ENCODE measurements at places on chromosomes 12 and 14. TPM values are rescaled to one million over a fixed set of nuclear protein-coding genes. Genes with fewer than 3 reads are reported as not detected.

DNA sequence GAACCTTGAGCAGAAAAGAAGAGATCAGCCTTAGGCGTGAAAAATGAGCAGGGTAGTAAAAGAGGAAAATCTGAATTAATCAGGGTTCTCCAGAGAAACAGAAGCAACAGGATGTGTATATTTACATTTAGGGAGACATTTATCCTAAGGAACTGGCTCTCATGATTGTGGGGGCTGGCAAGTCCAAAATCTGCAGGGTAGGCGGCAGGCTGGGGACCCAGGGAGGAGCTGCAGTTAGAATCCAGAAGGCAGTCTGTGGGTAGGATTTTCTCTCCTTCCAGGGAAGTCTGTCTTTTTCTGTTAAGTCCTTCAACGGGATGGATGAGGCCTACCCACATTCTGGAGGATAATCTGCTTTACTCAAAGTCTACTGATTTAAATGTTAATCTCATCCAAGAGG, 67.4 kb upstream of the OVCH1 start:
- DNase-seq = no peak

Gene PRORP
- 30.6 TPM for total RNA-seq

GRCh38 chr12:9634177-9634803, 26.6 kb upstream of the KLRB1 start:
- peak; percentile 92 for DNase-seq

DNA sequence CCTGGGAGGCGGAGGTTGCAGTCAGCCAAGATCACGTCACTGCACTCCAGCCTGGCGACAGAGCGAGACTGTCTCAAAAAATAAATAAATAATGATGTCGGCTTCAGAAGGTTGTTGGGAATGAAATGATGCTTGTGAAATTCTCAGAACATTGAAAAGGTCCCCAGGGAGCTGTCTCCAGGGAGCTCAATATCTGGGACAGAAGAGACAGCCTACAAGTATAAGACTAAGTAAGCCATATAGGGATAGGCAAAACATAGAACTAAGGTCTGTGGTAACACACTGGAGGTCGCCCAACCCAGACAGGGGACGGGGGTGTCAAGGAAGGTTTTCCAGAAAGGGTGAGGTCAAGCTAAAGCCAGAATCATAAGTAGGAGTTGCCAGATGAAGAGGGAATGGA, 29.5 kb upstream of the HSPB8 start:
- DNase-seq = no peak

DNA sequence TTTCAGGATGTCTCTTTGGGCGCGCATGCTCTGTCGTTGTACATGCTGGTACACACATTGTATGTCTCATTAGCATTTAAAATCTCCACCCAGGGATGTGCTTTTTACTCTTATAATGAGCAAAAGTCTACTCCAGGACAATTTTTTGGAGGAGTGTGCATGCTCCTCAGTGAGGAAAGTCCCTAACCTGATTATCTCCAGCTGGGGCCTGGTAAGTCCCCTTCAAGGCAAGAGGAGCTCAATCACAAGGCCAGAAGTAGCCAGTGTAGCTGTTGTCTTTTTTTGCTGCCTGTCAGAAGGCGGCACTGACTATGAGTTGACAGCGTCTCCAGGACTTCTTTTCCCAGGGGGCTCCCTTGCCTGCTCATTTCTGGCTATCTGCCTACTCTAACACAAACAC, 218.3 kb upstream of the CNTN1 start:
- no peak for DNase-seq

Gene NELL2
- total RNA-seq = 106 TPM

DNA sequence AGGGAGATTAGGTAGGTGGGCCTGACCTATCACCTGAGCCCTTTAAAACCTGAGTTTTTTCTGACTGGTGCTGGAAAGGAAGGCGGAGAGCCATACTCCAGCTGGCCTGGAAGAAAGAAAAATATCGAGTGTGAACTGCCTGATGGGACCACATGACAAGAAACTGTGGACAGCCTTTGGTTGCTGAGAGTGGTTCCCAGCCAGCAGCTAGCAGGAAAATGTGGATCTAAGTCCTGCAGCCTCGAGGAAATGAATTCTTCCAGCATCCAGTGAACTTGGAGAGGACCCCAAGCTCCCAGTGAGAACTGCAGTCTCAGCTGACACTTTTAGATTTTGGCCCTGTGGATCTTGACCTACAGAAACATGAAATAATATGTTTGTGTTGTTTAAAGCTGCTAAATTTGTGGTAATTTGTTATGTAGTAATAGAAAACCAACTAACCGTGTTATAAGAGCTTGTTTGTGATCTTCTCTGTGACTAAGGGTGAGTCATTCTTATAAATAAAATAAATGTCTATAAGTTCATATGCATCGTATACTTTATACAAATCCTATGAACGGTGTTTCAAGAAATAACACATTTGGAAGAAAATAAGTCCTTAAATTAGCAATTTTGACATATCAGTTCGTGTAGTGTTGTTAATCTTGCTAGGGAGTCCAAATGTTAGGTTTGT, 359.6 kb downstream of the BMP4 start:
- no peak for DNase-seq

- no peak for DNase-seq
Observed at GRCh38 chr14:75885829-75886228, 96.0 kb downstream of the TGFB3 start.

- DNase-seq = peak; percentile 31
Observed at GRCh38 chr12:32051511-32052211, 55.0 kb upstream of the BICD1 start.

DNA sequence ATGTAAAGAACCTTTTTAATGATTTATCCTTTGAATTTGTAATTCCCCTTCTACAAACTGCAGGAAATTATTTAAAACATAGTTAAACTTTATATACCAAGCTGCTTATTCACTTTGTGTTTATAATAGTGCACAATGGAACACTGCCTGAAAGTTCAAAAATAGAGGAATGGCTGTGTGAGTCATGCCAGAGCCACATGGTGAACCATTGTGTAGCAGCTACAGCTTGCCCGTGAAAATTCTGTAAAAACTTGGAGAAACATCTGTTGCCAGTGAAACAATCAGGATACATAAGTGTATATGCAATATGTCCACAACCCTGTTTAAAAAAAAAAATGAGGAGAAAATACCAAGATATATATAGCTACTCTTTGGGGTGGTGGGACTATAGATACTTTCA, 59.5 kb downstream of the VEZT start:
- no peak for DNase-seq

- DNase-seq = no peak
Observed at GRCh38 chr14:92484132-92484823, 29.3 kb upstream of the RIN3 start.

DNA sequence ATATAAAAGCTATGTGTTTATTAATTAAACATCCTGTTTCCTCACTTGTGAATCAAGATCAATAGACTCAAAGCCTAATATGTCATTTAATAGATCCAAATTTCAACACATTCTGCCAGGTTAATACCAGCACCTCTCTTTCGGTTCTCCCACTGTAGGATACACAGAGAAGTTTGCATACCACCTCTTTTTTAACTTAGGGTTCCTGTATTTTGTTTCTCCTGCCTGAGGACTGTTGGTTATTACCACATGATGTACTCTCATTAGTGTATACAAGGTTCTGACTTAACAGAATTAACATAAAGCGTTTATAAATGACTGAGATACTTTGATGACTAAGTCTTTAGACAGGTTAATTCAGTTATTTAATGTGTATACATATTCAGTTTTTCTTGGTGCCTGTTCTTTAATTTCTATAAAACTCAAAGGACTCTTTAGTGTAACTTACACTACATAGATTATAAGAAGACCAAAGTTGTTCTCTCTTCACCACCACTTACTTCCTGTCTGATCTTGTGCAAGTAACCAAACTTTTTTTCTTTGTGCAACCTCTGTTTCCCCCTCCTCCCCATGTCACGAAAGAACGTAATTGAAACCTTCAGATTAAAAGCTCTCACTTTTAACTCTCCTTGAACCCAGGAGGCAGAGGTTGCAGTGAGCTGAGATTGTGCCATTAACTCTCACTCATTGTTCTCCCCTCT, 89.8 kb upstream of the DNM1L start:
- DNase-seq = peak; percentile 27

DNA sequence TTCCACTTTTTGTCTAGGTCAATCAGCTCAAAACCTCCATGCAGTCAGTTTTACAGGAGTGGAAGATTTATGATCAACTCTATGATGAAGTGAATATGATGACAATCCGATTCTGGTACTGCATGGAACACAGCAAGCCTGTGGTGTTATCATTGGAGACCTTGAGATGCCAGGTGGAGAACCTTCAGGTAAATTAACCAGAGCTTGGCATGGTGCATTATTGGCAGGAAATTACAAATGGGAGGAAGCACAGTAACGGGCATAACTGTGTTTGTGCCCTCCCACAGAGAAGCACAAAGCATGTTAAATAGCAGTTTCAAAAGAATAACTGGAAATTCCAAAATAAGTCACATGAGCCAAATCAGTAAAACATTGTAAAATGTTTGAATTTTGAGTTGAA, 135.6 kb downstream of the ESR2 start:
- DNase-seq = no peak

Gene CCDC177
- not detected for total RNA-seq

- DNase-seq = no peak
Observed at GRCh38 chr12:59634254-59634653, 38.4 kb downstream of the SLC16A7 start.

Gene NXPH4
- 0.45 TPM for total RNA-seq

Gene PRB2
- not detected for total RNA-seq

- no peak for DNase-seq
Observed at GRCh38 chr14:65433157-65433556, 20.6 kb downstream of the FUT8 start.

DNA sequence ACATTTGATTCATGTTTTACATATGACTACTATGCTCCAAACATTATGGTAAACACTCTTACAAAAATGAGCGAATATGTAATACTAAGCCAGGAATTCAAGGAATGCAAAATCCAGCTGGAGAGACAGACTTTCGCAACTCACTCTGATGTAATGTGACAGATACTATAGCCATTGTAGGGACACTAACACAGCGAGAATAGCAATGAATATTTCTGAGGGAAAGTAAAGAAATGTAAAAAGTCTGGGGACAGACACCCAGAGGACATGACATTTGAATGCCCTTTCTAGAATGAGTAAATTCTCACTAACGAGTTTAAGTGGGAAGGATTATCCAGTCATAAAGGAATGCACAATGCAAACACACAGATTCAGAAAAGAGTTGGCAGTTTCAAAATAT, 121.9 kb downstream of the PIK3C2G start:
- no peak for DNase-seq

- no peak for DNase-seq
Observed at GRCh38 chr14:102360388-102360787, 2.3 kb downstream of the CINP start.

Gene ARHGEF40
- 0.18 TPM for total RNA-seq

GRCh38 chr14:70780396-70781075, 28.8 kb downstream of the MAP3K9 start:
- no peak for DNase-seq

Gene CLEC4A
- total RNA-seq = 2.0 TPM

DNA sequence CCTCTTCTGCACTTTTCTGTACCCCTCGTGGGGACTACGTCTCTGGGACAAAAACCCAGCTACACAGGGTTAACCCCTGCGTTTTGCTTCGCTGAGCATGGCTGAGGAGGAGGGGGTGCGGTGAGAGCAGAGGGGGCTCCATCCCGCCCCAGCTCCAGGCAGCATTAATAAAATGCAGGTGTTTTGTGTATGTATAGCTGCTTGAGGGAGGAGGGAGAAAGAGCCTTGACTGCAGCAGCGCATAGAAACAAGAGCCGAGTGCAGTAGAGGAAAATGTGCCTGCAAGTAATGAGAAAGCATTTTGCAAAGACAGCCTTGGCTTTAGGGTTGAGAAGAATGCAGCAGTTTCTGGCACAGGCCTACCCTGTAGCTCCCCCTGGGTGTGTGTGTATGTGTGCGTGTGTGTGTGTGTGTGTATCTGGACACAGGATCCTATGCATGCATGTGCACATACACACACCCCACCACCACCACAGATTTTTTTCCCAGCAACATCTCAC, 103.9 kb downstream of the ZFP36L1 start:
- DNase-seq = no peak

- no peak for DNase-seq
Observed at GRCh38 chr14:59374048-59374447, 91.1 kb downstream of the GPR135 start.

Gene ACSS3
- not detected for total RNA-seq

DNA sequence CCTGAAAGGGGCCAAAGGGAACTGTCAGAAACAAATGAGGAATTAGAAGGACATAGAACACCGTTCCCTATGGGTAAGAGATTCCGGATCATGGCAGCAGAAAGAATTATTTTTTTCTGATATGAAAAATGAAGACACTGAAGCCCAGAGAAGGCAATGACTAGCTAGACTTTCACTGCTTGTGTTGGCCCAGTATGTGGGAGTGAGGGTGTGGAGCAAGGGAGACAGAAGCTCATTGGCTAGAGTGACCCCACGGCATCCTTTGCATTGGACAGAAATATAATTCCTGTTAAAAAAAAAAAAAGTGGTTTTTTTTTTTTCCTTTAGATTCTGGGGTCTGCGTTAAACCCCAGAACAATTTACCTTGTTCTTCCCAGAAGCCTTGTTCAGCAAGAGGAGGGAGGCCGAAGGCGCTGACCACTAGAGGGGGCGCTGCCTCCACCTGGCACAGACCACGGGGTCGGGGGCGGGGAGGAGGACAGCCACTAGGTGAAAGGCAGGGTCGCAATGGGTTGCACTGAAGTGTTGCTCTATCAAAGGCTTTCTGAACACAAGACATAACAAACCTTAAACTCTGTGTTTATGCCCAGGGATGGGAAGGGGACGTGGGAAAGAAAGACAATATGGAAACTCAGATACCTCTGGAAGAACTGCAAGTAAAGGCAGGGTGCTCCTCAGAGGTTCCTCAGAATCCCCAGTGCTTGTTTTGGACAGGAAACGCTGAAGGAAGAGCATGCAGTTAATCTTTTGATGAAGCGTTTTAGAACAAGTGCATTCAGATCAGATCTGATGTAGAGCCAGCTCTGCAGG, 156.8 kb downstream of the KCNA5 start:
- peak; percentile 66 for DNase-seq

DNA sequence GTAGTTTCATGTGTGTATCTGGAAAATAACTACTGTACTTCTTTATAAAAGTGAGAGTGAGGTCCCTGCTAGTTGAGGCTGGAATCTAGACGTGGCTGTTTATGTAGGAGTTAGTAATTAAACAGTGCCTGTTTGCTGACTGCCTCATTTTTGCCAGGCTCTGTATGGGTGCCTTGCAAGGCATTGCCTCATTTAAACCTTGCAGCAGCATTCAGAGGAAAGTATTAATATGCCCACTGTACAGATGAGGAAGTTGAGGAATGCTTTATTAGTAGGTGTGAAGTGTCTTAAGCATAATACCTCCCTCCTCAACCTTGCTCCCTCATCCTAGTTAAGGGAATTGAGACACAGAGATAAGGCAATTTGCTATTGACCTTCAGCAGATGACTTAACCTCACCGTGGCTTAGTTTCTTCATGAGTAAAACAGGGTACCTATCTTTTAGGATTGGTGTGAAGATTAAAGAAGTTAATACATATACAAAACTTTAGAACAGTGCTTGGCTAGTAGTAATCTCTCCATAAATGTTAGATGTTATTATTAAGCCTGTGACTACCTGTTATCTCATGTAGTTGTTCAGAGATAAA, 28.7 kb downstream of the PPM1A start:
- no peak for DNase-seq

- no peak for DNase-seq
Observed at GRCh38 chr12:78343657-78344056, 513.0 kb downstream of the NAV3 start.

Gene NOS1
- total RNA-seq = not detected

Gene RIMBP2
- not detected for total RNA-seq

- DNase-seq = no peak
Observed at GRCh38 chr14:38583471-38583870, 327.6 kb upstream of the CLEC14A start.

- DNase-seq = peak; percentile 51
Observed at GRCh38 chr12:107400686-107401447, 284.7 kb upstream of the PWP1 start.
